ENCODE measurements at places on chromosomes 16 and 17.

DNA sequence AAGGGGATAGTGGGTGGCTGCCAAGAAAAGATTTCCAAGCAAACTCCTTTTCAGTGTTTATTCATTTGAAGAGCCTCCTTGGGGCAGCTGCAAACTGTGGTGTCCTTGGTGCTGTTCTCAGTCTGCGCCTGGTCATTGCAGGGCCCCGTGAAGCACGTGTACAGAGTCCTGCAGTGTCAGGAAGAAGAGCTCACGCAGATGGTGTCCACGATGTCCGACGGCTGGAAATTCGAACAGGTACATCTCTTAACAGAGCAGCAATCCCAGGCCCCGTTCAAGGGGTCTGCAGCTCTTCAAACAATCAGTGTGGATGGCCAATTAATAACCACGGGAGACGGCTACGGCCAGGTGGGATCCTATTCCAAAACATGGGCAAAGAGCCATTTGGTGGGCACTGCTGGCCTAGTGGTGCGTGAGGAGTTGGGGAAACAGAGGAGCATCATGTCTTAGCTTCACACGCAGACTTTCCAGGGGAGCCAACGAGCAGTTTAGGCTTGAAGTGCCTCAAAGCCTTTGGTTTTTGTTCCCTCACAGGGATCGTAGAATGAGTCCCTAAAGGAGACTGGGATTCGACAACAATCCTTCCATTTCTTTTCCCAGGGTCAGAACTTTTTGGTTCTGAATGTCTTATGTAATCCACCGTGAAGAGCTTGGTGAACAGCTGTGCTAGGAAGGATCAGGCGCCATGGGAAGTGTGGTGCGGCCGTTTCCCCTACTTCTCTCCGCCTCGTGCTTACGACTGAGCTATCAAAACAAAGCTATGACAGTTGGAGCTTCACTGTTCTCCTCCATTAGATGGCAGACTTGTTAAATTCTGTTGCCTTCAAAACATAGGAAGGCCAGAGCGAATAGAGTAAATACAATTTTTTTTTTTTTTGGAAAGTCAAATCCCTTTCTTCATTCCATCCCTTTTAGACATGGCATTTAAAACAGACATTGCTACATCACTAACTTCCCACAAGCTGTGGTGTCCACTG lies 12.6 kb downstream of the KCTD2 start:
- DNase-seq = no peak

GRCh38 chr17:38870259-38871165 lies 654 bp downstream of the LASP1 start:
- peak; percentile 29 for DNase-seq

- no peak for DNase-seq
These were observed 2.7 kb upstream of the NFE2L1 start for GRCh38 chr17:48045316-48046001.

DNA sequence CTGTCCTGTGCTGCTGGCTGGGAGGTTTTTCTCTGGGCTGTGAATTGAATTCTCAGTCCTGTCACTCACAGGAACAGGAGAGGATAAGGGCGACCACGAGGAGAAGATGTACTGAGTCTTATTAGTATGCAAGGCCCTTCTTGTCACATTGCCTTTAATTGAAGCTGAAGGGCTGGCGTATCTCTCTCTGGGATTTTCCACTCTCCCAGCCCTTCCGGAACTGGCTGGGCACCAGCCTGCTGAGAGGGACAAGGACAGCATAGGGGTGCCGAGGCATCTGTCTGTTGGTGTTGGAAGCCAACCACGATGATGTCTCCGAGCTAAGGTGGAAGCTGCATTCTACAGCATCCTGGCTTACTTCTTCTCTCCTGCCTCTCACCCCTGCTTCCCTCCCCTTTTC lies 33.2 kb downstream of the GPRC5B start:
- DNase-seq = no peak

DNA sequence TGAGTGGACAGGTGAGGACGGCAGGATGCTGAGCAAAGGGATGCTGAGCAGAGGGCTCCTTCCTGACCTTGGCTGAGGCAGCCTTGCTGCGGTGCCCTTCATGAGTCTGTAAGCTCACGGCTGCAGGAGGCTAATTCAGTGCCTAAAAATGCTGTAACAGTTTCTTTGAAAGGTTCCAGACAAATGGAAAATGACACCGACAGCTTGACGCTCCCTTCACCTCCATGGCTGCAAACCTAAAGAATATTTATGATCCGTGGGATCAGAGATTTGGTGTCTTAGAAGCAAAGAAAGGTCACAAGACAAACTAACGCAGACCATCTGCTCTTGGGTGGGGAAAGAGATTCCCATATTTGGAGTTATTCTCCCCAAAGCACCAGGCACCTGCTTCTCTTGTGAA lies 28.0 kb downstream of the TOM1L2 start:
- no peak for DNase-seq

- no peak for DNase-seq
These were observed 18.1 kb upstream of the RAB11FIP4 start for GRCh38 chr17:31373150-31374093.

DNA sequence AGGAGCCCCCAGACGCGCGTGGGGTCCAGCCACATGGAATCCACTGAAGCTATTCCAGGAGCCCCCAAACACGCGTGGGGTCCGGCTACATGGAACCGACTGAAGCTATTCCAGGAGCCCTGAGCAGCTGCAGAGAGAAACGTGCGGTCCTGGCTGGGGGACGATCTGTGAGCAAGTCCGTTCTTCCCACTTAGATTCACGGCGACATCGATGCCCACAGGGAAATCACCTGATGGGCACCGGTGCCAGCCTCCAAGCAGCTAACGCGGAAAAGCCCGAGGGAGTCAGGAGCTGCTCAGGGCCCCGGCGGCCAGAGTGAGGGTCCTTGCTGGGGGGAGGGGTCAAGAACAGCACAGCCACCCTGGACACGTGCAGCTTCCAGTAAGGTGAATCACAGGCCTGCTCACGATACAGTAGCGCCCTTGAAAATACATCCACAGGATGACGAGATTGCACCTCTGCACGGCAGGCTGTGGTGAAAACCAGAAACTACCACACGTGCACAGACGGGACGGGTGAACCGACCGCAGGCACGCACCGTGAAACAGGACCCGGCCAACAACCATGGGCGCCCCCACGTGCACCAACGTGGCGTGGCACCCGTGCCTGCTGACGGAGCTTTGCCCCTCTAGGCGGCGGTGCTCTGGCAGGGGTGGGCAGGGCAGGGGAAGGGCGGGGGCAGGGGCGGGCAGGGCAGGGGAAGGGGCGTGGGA lies 77.7 kb upstream of the GNG13 start:
- DNase-seq = no peak

DNA sequence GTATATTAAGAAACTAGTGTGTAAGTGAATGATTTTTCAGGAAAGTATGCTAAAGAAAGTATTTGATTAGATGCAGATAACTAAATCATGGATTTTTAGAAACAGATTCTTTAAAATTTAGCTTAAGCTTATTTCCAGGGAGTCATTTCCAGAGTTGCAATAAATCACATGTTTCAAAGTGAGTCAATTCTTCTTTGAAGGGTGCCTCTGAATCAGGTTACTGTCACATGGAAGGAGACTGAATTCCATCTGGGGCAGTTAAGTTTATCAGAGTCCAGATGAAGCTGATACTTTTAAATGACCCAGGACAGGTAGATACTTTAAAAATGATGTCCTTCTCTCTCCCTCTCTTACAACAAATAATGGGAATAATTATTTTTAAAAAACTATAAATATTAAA lies 5.0 kb downstream of the MFSD11 start:
- no peak for DNase-seq

GRCh38 chr17:68613739-68614298 lies 12.7 kb upstream of the FAM20A start:
- no peak for DNase-seq
